Spleen (tissue), 13 donors: ENCODE measurements at places on chromosomes 1 and 21. TPM values are rescaled to one million over a fixed set of nuclear protein-coding genes. Genes with fewer than 3 reads are reported as not detected.

JAM2 gene
- 0.80 TPM for polyA plus RNA-seq

ACADM gene
- polyA plus RNA-seq: 46.6 TPM

PLPPR5 gene
- polyA plus RNA-seq: not detected

PER3 gene
- polyA plus RNA-seq: 3.5 TPM

OR2L5 gene
- polyA plus RNA-seq: not detected

RWDD3 gene
- polyA plus RNA-seq: 36.1 TPM

FAM78B gene
- 0.93 TPM for polyA plus RNA-seq

GRCh38 chr1:62870148-62870547, 86.2 kb downstream of the ATG4C start:
- DNase-seq: no peak

- DNase-seq: no peak
These were observed 24.2 kb upstream of the SLFNL1 start for GRCh38 chr1:41045740-41046139.

GRCh38 chr1:64514197-64514765, 44.4 kb downstream of the CACHD1 start:
- no peak for DNase-seq

- DNase-seq: no peak
These were observed 67.6 kb downstream of the SEC16B start for GRCh38 chr1:177902266-177902665.

DNA sequence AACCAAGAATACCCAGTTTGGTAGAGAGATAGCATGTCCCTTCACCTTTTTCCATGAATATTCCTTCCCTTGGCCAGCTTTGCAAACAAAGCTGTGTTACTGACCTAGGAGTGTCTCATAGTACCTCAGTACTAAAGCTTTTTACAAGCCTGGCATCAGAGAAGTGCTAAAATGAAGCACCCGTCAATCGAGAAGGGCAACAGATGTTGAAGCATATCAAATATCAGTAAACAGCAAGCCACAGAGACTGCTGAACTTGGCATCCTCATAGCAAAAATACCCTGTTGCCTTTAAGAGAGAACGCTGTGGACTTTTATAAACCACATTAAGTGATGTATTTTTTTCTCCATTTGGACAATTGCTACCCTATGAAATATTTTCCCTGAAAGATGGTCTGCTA, 128.6 kb upstream of the HOOK1 start:
- DNase-seq: no peak

DNA sequence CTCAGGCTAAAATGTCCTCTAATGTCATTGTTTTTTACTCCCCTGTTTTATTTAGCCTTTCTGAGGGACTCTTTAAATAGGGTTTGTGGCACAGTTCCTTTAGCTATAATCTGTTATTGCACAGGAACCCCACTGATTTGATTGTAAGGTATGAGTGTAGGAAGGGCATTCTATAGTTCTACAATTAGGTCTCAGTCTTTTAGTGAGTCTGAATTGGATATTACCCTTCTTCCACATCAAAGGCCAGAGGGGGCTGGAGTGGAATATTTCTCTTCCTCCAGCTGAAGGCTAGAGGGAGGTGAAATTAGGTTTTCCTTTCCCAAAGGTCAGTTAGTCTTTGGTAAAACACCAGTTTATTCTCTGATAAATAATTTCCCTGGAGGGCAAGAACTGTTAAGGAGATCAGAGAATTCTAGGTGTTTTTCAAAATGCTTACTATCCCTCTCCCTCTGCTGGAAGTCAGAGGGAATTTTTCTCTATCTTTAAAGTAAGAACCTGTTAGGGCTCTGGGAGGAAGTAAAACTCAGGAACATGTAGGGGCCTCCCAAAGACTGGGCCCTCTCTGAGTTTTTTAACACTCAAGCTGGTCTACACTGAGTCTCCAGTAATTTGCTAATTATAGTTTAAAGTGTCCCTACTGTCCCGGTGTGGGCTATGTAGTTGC, 176.3 kb upstream of the ZNHIT6 start:
- no peak for DNase-seq

DNA sequence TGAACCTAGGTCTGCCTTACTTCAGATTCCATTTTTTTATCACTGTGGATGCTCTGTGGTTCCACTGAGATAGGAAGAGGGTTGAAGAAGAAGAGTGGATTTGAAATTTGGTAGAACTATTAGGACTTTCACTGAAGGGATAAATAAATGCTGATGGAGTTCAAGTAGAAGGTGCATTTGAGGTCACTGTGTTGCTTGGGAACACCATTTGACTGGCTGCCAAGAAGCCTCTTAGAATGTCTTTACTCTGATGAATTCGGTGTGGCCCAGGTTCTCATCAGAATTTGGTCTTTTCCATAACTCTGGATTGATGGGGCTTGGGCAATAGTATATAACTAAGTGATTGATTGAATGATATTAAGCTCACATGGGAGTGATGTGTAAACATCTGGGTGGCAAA, 11.9 kb downstream of the XPR1 start:
- no peak for DNase-seq

DNA sequence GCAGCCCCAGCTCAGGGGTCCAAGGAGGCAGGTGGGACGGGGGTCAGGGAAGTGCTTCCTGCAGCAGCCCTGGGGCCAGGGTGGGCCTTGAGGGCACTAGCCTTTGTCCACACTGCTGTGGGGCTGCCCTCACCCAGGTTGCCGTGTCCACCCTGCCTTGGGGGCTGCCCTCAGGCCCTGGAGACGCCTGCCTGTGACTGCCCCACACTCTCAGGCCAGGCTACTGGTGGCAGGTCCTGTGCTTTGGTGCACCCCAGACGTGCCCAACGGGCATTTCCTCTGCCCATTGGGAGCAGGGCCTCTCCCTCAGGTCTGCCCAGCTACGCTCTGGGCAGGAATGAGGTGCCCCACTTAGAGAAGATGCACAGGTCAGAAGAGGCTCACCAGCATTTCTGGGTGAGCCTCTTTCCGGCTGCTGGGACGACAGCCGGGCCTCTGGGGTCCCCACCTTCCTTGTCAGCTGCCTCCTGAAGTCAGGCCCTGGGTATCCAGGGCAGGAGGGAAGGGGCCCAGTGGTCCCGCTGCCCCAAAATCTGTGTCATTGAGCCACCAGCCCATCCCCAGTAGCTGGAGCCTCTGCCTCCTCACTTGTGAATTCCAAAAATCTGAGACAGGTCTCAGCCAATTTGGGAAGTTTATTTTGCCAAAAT, 2.7 kb upstream of the MMEL1 start:
- peak; percentile 64 for DNase-seq

DNA sequence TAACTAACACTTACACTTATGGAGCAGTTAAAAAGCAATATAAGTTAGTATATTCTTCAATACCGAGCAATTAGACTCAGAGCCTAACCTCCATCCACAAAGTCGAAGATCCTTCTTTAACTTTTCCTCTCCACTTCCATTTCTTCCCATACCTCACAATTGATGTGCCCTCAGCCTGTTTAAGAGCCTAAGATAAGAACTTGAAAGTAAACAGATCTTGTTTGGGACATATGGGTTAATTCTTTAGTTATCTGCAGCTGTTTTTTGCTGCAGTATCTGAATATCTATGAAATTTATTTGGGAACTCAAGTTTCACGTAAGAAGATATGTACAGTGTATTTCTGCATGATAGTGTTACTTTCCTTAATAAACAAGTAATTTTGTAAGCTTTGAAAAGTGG, 51.5 kb downstream of the MIGA1 start:
- DNase-seq: no peak
